ENCODE measurements at places on chromosomes 16 and 17.

- peak; percentile 50 for DNase-seq
Observed at GRCh38 chr16:46908540-46909372, 24.6 kb downstream of the GPT2 start.

DNA sequence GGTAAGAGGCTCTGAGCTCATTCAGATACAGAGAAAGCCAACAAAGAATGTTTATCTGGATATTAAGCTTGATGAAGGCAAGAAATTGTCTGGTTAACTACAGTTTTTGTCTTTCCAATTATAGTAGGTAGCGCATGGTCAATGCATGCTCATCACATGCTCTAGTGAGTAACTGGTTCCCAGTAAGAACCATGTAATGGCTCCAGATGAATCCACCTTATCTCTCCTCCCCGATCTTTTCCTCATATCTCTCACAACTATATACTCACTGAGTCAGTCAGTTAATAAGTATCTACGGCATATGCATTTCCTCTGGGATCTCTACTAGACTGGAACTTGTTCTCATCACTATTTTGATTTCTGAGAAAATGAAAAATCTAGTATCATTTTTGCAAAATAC, 340.7 kb upstream of the DYNLRB2 start:
- no peak for DNase-seq

DNA sequence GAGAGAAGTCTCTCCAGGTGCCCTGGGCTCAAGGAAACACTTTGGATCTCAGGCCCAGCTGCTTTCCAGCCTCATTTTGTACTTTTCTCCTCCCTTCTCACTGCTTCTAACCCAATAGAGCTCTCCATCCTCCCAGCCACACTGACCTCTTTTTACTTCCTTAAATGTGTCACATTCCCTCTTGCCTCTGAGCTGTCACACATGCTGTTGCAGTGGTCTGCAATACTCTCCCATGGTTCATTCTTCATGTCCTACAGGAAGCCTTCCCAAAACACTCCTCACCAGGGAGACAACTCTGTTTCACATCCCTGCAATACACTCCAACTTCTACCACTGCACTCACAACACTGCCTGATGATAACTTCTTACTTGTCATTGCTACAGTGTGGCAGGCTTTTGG, 242.1 kb upstream of the DYNLRB2 start:
- no peak for DNase-seq

DNA sequence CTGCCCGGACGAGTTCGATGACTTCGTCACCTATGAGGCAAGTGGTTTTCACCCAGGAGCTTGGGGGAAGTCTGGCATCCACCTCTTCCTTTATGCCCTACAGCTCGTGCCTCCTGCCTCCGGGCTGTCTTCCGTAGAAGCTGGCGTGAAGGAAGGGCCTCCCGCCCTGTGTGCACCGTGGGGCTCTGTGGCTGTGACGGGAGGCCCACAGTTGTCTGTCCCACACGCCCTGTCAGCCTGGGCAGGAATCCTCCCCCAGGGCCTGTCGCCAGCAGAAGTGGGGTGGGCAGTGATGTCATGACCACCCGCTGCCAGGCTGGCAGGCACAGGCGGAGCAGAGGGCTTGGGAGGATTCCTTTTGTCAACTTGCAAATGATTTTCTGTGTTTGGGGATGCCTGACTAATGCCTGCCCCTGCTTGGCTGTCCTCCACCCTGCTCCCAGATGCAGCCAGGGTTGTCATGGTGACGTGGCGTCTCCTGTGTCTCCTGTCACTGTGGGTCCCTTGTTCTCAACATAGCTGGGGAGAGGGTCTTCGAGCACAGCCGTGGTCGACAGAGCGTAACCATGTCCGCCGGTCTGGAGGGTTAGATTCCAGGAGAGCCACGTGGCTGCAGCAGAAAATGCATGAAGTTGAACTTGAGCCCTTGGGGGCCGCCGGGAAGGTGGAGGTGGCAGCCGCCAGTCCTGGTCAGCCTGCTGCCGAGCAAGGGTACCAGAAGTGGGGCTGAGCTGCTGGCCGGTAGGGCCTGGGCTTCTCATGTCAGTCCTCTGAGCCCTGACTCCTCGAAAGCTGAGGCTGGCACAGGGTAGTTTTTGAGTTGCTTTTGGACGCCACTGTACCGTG, 46.1 kb downstream of the RAB11FIP3 start:
- no peak for DNase-seq

- DNase-seq, result no peak
Observed at GRCh38 chr16:54026456-54026855, 260.1 kb downstream of the IRX3 start.

- DNase-seq, result no peak
Observed at GRCh38 chr16:212999-213398, 16.2 kb downstream of the LUC7L start.

All from effector memory CD8-positive, alpha-beta T cell (primary cell).